ENCODE measurements at places on chromosomes 7 and 10.

- DNase-seq: no peak
Observed at GRCh38 chr7:144670218-144670617, 165.6 kb downstream of the TPK1 start.

- DNase-seq: no peak
Observed at GRCh38 chr7:25653384-25653783, 425.1 kb upstream of the NPVF start.

GRCh38 chr10:17950726-17951125, 992 bp upstream of the SLC39A12 start:
- DNase-seq: no peak

- no peak for DNase-seq
Observed at GRCh38 chr7:152572101-152572500, 103.8 kb downstream of the XRCC2 start.

GRCh38 chr10:44326474-44327030, 58.3 kb downstream of the CXCL12 start:
- DNase-seq: no peak

DNA sequence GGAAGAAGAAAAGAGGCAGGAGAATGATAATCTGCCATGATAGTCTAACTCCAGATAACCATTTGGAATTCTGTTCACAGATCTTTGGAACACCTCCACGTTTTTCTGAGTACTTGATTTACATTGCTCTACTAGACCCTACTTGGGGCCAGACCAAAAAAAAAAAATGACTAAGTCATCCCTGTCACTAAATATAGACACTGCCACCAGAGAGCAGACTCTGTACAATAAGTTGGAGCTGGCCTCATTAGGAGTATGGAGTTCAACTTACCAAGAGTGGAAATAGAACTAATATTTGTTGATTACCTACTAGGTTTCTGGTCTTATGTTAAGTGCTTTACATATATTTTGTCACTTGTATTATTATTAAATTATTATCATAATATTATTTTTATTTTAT, 80.9 kb upstream of the ZNF800 start:
- DNase-seq: no peak

DNA sequence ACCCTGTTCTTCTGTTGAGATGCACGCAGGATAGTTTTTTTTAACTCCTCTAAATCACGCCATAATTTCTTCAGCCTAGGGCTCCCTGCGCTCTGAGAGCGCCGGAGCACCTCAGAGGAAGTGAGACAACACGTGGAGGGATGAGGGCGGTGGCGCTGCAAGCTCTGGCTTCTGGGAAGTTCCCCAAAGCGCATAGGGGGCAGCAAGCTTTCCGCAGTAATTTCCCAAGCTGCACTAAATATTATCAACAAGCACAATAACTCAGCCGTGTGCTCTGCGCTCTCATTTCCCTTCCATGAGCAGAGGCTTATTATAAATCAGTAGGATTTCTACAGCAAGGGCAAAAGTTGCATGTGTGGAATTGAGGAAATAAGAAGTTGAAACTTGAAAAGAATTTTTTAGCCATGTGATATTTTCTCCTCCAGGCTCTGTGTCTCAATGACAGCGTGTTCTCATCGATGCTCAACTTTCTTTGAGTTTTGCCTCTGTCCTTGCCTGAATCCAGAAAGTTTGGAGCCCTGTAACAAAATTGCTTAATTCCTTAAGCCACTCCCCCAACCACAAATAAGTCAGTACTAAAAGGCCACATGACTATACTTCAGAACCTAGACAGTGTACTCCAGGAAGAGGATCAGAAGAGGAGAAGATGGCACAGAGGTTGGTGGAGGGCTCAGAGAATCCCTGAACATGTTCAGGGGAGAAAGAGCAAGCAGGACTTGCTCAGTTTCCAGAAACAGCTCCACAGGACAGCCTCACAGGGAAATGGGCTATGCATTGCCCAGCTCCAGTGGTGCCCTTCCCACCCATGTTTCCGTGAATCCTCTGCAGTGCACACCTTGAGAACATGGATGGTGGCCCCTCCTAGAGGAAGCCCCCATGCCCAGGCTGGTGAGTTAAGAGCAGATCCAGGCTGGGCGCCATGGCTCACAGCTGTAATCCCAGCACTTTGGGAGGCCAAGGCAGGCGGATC, 221.5 kb upstream of the GHITM start:
- DNase-seq: peak; percentile 71

DNA sequence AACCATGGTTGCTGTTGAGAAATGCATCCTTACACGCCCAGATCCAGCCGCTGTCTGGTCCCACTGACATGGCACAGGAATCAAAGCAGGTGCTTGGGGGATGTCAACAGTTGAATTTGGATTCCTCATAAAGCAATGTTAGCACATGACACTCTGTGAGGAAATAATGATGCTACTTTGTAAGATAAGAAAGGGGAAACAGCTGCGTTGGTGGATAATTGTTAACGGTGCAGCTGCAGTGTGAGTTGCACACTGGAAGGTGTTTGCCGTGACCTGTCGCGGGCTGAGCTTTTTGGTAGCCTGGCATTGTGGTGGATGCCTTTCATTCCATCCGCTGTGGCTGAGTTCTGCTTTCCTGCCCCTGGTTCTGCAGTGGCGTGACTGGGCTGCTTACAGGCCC, 113.9 kb downstream of the MGMT start:
- DNase-seq: no peak

GRCh38 chr10:75236178-75236825, 545 bp upstream of the COMTD1 start:
- no peak for DNase-seq
